Frontal cortex (tissue), 4 donors: ENCODE measurements at places on chromosomes 7 and 10.

DNA sequence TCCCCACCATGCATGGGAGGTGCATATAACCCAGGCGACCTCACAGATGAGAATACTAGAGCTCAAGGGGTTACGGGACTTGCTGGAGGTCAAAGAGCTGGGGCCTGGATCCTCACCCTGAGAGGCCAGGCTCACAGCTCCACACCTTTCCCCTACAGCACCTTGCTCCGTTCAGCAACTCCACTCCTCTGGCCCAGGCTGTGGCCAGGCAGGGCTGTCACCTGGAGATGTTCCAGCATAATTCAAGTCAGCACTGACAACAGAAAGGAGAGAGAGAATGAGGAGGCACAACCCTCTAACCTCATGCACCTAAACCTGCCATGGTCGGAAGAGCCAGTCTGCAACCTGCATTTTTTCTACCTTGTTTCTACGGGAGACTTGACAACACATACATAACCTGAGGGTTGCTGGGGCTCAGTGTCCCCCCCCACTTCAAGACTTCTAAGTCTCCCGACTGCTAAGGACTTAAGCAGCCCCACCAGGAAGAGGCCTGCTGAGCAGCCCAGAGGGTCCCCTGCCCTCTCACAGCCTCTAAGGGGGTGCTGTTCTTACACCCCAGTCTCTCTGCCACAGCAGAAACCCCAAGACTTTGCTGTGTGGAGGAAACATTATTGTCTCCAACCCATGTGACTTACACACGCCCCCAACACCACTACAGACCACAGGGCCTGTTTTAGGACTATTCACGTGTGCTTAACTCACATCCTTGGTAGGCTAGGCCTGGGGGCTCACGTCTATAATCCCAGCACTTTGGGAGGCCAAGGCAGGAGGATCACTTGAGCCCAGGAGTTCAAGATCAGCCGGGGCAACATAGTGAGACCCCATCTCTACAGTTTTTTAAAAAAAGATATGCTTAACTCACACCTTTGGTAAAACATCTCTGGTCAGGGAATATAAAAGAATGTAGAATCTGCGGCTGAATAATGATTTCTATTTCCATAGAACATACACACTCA, 175.6 kb downstream of the FAM107B start:
- DNase-seq = no peak

DNA sequence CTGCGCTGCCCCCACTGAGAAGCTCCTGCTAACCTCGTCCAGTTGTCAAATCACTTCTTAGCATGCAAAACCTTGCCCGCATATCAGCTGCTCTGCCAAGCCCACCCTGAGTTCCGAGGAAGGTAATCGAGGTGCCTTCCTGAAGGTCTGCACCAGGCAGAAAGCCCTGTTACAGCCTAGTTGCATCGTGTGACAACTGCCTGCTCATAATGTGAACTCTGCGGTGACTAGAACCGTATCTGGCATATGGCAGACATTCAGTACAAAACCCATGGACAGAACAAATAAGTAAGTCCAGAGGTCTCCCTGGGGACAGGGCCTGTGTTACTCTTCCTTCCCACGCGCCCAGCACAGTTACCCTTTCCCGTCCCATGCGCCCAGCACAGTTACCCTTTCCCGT, 394.3 kb downstream of the DNAJB6 start:
- DNase-seq = no peak

GRCh38 chr7:16921151-16921550, 39.4 kb upstream of the AGR3 start:
- DNase-seq = no peak

- no peak for DNase-seq
Measured at GRCh38 chr7:27111751-27112277, 9.3 kb upstream of the HOXA2 start.

- no peak for DNase-seq
Measured at GRCh38 chr10:124117833-124118232, 24.4 kb upstream of the CHST15 start.

GRCh38 chr10:118764195-118764594, 9.4 kb upstream of the CACUL1 start:
- DNase-seq = no peak
